Stimulated activated CD4-positive, alpha-beta T cell treated with anti-CD3 and anti-CD28 coated beads, Interleukin-4, amount 100 ng/mL, for 48 hours (primary cell): ENCODE measurements at places on chromosomes 11 and 22.

DNA sequence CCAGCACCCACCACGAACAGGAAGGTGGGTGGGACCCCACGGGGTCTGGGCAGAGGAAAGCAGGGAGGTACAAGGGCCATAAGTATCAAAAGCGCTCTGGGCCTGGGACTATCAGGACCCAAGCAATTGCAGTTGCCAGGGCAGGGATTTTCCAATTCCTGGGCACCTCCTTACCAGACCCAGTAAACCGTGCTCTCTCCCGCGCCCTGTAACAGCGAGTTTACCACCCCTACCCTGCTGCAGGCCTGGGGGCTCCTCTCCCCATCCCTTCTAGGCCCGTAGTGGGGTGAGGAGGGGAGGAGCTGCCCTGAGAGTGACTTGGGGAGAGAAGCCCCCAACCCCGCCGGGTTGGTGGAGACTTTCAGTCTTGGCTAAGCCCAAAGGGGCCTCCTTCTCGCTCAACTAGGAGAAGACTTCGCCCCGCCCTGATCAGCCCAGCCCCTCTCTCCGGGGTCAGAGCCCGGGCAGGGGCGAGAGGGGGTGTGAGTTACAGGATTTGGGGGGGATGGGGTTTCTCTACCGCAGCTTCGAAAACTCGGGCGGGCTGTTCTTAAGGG is 5.4 kb downstream of the PAX6 start:
- no peak for DNase-seq

GRCh38 chr11:77201991-77202841 is 74.2 kb downstream of the MYO7A start:
- no peak for DNase-seq

DNA sequence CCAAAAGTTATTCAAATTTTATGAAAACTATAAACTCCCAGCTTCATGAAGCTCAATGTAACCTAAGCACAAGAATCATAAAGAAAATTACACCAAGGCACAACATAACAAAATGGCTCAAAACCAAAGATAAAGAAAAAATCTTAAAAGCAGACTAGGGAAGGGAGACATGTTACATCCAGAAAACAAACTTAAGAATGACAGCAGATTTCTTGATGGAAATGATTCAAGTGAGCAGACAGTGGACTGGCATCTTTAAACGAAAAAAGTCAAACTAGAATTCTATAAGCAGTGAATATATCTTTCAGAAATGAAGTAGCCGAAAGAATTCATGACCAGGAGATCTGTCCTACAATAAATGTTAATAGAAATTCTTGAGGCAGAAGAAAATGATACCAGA is 75.6 kb downstream of the SHANK2 start:
- DNase-seq: no peak

DNA sequence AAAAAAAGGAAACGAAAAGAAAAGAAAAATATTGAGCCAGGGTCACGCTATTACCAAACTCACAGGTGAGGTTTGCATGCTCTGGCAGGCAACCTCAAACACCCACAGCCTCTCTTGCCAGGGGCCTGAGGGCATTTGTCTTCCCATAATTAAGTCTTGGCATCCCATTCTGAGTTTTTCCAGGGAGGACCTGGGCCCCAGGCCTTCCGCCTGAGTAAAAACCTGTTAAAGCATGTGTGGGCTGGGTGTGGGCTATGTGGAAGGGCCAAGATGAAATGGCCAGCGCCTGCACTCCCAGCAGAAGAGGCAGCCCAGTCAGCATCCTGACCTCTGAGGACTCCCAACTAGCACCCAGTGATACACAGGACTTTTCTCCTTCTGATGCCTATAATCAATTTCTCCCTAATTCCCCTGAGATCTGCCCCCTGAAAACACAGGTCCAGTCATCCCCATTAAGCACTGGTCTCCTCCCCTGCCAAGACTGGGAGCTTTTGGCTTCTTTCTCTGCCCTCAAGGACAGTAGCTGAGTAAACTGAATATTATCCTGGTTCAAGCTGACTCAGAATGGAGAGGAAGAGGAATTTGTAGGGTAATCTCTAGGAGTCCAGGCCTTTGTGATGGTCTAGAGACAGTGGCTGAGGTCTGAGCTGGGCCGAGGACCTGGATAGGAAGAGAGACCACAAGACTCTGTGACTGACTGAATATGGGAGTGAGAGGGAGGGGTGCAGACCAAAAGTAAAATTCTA is 35.6 kb upstream of the ACER3 start:
- no peak for DNase-seq

GRCh38 chr11:64814712-64815187 is 4.4 kb upstream of the MEN1 start:
- no peak for DNase-seq

- DNase-seq: no peak
Measured at GRCh38 chr11:118625976-118626375, 18.6 kb downstream of the PHLDB1 start.

DNA sequence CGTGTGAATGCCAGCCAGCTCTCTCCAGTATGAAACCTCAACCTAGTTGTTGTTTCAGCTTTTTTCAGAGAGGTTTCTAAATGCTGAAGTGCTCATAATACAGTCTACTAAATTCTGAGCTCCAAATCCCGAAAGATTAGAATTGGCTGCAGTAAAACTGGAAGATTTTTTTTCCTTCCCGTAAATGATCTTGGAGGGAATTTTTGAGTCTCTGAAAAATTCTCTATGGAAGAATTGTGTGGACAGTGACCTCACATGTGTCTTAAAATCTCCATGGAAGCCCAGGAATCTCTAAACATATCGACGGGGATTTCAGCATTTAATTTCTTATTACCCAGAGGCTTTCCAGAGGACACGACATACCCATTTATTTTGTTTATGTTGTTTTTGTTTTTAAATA is 1499.2 kb downstream of the LRRC4C start:
- no peak for DNase-seq

DNA sequence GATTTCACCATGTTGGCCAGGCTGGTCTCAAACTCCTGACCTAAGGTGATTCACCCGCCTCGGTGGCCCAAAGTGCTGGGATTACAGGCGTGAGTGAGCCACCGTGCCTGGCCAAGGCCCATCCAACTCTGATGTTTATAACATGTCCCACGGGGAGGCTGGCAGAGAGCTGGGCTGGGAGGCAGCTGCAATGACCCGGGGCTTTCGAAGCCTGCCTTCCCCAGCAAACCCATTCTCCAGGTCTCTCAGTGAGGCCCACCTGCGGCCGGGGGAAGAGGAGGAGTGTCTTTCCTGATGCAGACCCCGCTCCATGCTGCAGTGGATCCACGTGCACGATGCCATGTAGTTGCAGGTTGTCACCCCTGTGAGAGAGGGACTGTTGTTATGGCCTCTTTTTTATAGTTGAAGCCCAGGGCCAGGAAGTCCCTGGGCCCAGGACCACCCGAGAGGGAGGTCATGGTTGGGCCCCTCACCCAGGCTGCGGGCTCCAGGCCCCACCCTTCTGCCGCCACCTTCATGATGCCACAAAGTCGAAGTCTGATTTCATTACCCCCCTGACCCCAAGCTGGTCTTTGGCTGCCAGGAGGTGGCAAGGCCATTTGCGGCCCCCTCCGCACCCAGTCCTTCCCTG is 38.3 kb downstream of the KCNJ4 start:
- no peak for DNase-seq

- DNase-seq: no peak
Measured at GRCh38 chr11:134017511-134018430, 51.1 kb upstream of the JAM3 start.

DNA sequence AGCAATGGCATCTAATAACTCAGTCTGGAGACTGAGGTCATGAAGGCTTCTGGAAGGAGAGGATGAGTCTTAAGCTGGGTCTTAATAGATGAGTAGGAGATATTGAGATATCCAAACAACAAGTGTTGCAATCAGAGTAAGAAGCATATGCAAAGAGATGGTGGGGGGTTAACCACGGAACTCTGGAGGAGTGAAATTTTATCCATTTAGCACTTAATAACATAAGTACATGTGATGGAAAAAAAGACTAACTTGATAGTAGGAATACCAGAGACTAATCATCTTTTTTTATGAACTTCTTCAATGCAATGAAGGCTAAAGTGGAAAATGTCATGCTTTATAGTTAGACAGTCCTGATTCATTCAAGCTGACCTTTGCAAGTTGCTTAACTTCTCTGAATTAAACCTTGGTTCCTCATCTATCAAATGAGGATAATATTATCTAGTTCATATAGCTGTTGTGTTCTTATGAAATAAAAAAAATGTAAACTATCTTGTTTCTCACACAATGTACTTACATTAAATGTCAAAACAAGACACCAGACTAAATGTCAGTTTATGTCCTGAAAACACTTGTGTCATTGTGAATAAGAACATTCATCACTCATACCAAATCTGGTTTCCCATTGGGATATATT is 403.1 kb upstream of the CCDC90B start:
- no peak for DNase-seq
